NCI-H748 treated with DMSO at 0.1 percent for 48 hours (cell line): ENCODE measurements at places on chromosomes 1 and 21.

GRCh38 chr1:9181990-9182783 lies 52.4 kb upstream of the H6PD start:
- no peak for DNase-seq

- no peak for DNase-seq
These were observed 14.3 kb downstream of the NADK start for GRCh38 chr1:1763657-1764621.

GRCh38 chr1:181087400-181087901 lies 1.0 kb upstream of the IER5 start:
- no peak for DNase-seq

- DNase-seq = no peak
These were observed 62.6 kb upstream of the RPL11 start for GRCh38 chr1:23628951-23629387.

- no peak for DNase-seq
These were observed 6.4 kb downstream of the RORC start for GRCh38 chr1:151825204-151825603.

DNA sequence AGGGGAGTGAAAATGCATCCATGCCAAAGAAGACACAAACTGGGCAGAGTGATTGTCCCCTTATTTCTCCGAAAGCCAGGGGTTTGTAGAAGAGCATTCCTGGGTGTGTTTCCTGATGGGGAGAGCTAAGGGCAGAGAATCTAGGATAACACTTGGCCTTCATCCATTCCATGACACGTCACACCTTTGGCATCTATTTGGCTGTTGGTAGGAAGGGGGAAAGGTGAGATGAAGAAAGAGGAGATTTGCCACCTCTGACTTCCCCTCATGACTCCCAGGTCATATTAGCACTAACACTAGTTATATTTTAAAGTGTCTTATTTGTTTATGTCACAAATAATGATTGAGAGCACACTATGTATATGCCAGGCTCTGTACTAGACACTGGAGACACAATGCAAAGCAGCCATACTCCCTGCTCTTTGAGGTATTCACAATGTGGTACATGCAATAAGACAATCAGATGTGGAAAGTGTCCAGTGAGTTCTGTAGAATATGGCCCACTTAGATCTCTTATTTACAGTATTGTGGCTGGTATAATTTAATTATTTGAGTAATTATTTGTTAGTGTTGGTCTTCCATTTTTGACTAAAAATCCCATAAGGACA lies 54.5 kb upstream of the GADD45A start:
- no peak for DNase-seq

- DNase-seq = no peak
These were observed 5.1 kb downstream of the C1orf87 start for GRCh38 chr1:60068393-60069045.

DNA sequence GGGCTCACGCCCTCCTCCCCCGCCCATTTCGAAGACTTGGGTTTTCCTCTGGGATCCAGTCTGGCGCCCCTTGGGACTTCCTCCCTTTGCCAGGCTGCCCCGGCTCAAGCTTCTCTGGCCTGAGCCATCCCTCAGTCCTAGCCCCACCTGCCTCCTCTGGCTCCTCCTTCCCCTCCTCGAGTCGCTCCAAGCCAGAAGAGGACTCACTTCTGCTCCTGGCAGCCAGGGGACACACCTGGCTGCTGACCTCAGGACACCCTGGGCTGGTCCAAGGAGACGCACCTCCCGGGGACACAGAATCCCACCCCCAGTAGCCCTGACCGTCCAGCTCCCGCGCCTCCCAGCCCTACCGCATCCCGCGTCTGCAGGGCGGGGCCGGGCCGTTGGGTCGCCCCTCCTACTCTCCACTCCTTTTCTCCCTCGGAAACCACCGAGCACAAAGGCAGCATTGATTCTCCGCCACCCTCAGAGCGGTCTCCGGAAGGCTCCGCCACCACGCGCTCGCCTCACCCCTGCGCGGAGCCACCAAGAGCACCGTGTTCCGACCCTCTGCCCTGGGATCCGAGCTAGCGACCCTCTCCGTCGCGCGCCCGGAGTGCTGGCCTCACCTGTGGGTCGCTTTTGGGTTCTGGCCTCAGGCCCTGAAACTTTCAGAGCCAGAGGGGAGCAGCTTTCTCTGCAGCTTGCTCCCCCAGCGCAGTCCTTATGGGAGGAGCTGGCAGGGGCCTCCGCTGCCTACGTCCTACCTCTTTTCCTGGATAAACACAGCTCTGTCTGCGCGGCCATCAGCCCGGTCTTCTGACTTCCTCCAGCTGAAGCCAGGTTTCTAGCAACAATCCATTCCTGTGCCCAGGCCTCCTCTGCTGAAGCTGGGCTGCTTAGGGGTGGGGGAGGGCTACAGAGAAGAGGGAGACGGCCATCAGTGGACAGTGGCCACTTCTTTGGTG lies at the start of gene C2CD4D:
Gene C2CD4D, minus strand, starts transcription at position 364 of the 947 bp plus-strand sequence. CDS start 831 bp downstream, outside the sequence.
- peak; percentile 67 for DNase-seq

DNA sequence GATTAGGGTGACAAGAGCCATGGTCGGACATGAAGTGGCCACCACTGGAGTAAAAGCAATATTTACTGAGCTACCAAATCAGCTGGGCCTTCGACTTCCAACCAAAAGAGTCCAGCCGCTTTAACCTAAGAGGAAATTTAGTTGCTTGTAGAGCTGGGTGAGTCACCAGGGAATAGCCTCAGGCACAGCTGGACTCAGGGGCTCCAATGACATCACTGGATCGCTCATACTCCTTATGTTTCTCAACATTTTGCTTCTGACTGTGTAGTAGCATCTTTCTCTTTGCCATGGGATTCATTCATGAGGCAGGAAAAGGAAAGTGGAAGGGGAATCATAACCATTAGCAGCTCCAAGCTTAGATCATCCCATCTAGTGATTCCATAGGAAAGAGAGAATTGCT lies 664.4 kb downstream of the MATN1 start:
- DNase-seq = no peak

DNA sequence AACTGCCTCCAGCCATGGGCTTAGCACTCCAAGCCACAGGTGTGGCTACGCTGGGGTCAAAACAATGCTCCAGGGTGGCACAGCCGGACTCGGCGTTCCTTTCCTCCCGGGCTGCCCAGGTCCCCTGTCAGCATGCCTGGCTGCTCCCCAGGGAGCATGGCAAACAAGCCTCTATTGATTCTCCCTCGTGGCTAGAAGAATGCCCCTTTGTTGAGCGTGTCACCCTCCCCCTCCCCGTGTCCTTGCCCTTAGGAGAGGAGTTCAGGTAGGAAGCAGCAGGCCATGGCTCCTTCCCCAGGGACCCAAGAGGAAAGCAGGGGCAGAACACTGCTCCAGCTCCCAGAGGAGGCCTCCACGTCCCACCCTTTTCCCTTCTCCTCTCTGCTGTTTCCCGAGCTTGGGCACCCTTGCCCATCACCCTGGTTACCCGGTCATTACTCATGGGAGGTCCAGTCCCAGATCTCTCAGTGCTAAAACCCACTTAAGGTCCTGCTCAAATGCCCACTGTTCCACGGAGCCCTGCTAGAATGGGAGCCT lies 57.4 kb upstream of the CITED4 start:
- DNase-seq = no peak

- no peak for DNase-seq
These were observed 145.3 kb downstream of the PCBP3 start for GRCh38 chr21:45788637-45789506.

DNA sequence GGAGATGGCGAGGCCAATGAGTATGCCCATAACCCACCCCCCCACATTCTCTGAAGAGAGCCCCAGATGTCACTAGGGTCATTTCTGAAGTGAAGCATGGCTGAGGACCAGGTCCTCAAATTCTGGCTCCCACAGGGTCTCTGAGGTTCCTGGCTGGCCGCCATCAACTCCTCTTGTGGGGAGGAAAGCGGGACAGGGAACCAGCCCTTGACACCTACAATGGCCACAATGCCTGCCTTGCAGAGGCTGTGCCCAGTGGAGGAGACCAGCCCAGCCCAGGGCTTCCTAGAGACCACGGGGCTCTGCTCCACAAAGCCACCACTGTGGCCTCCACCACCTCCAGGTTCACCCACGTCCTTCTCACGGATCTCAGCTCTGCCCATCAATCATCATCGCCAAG lies 120.1 kb upstream of the ARHGEF16 start:
- no peak for DNase-seq

DNA sequence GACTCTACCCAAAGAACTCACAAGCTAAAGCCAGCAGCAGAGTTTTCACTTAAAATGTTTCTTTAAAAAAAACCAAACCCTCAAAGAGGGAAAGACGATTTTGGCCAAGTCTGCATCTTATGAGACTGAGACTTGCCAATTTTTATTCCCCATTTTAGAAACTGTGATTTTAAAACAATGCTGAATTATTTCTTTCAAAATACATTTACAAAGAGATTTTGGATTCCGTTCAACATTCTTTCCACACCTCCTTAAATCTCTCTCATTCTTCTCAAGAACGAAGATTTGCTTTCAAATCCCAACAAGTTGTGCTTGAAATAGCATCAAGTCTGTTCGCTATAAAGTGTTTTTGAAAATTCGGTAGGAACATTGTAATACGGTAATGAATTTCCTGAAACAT lies 133.9 kb upstream of the VANGL1 start:
- no peak for DNase-seq

DNA sequence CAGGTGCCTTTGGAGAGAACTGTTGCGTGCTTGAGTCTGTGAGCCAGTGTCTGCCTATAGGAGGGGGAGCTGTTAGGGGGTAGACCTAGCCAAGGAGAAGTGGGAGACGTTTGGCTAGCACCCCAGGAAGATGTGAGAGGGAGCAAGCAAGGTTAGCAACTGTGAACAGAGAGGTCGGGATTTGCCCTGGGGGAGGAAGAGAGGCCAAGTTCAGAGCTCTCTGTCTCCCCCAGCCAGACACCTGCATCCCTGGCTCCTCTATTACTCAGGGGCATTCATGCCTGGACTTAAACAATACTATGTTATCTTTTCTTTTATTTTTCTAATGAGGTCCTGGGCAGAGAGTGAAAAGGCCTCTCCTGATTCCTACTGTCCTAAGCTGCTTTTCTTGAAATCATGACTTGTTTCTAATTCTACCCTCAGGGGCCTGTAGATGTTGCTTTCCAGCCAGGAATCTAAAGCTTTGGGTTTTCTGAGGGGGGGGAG lies 2.4 kb downstream of the BTG2 start:
- DNase-seq = no peak

DNA sequence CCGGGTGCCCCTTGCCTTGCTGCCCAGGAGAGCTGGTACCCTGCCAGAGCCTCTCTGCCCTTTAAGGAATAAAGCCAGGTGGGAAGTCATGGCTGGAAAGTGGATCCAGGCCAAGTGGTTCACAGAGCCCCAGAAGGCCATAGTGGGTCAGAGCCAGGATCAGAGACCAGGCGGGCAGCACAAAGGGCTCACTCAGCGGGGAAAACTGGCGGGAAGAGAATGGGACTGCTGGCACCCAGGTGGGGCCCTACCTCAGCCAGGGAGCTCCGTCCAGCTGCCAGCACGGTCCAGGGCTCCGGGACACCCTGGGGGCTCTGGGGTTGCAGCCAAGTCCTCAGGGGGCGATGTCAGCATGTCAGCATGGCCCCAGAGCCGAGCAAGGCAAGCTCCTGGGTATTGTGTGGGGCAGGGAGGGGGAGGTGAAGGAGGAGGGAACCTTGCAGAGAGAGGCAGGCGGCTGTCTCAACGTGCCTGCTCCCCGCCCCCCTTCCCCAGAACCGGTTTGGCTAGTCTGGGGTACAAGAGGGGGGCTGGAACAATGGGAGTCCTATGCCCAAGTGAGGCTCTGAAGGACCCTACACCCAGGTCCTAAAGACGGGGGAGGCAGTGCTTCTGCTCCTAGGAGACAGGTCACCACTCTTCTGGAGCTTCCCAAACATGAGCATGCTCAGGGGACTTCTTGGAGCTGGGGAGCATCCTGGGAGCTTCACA lies at the start of gene ARHGEF19:
Gene ARHGEF19, minus strand, starts transcription at position 402 of the 711 bp plus-strand sequence. CDS start 3,598 bp downstream, outside the sequence.
- DNase-seq = peak; percentile 48

GRCh38 chr1:166484871-166485270 lies 318.1 kb upstream of the FAM78B start:
- DNase-seq = no peak

DNA sequence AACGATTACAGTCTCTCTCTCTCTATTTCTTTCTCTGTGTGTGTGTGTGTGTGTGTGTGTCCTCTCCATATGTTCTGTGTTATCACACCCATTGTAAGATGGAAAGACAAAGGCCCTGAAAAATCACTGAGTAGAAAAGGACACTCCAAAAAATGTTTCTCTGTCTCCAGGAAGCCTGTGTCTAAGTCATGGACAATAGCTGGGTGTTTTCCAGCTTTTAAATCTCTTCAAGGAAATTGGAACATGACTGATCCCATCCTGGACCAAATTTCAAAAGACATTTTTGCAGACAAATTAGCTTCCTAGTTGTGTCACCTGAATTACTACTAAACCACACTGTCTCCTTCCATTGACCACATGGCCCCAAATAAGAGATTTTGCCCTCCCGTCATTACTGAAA lies 31.0 kb upstream of the LMX1A start:
- no peak for DNase-seq

GRCh38 chr1:151584278-151584677 lies 27.6 kb upstream of the SNX27 start:
- no peak for DNase-seq

DNA sequence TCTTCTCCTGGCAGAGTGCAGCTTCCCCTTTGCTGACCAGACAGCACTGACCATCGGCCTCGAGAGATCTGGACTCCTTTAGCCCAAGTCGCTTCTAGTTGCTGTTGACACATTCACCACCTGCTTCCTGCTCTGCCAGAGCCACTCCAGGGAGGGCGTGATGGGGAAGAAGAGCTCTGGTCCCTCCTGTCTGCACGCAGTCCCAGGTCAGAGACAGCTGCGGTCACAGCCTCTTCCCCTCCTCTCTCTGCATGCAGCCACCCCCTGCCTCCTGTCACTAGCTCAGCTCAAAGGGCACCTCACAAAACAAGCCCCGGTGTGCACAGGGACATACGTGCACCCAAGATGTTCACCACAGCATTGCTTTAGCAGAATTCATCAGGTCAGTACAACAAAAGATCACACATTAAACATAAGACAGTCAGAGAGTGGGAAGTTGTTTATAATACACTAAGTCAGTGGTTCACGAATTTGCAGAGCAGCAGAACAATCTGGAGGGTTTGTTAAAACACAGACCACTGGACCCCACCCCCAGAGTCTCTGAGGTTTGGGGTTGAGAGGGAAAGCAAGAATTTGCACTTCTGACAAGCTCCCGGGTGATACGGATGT lies 132.9 kb downstream of the SYF2 start:
- DNase-seq = peak; percentile 0

- DNase-seq = no peak
These were observed 578 bp upstream of the SESN2 start for GRCh38 chr1:28258628-28259251.

DNA sequence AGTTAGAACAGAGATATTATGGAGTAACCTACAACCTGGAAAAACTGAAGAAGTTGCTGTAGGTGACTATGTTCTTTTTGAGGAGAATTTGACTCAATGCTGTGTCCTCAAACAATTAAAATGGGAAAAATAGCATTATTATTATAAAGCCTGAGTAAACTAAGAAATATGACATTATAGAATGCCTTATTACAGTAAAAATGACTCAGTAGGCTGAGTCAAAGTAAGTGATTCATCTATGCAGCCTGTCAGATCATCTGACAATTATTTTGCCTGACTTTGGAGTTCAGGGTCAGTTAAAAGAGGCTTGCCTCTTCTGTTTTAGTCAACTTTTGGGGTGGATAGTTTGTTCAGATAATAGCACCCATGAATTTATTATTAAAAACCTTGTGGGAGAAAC lies 150.8 kb upstream of the PTGFR start:
- DNase-seq = no peak

- no peak for DNase-seq
These were observed 35.8 kb downstream of the UBIAD1 start for GRCh38 chr1:11308699-11309224.
